ACHN (cell line): ENCODE measurements at places on chromosomes 3 and 15.

GRCh38 chr3:171711461-171712170 lies 98.7 kb downstream of the PLD1 start:
- no peak for DNase-seq

DNA sequence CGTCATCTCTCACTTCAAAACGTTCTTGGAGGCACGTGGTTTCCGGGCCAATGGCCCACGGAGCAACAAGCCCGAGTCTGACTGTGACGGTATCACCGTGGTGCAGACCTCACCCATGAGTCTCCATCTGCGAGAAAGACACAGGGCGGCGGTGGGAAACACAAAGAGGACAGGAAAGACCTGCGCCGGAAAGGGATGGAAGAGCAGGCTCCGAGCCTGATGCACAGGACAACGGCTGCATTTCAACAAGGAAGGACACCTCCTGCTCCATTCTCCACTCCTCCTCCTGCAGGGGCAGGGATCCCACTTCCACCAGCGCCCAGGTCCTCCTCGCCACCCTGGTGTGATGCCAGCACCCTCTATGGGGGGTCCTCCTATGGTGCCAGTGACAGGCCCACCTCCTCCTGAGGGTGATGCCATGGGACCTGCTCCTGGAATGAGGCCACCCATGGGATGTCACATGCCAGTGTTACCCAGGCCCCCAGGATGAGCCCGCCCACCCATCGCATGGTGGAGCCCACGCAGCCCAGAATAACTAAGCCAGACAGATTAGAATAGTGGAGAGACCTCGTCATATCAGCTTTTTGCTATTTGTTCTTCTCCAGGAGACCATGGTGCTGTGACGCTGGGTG lies 73.0 kb upstream of the PCSK6 start:
- no peak for DNase-seq

DNA sequence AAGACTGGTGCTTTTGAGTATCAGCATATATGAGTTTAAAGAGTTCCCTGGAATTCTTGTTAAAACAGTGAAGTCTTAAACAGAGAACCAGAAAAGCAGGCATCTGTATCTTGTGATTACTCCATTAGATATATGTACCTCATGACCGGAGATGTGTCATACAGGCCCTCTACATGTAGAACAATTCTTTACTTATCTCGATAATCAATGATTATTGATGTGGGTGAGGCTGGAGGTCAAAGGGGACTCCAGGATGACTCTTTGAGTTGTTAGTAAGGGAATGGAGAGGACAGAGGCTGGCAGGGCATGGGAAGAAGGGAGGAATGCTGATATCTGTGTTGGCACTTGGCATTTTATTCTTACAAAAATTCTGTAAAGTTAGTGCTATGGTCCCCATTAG lies 155.7 kb downstream of the GAP43 start:
- DNase-seq, result no peak

GRCh38 chr3:151686257-151686656 lies 47.5 kb upstream of the AADACL2 start:
- no peak for DNase-seq

GRCh38 chr3:117556646-117557407 lies 847.2 kb downstream of the TUSC7 start:
- no peak for DNase-seq

DNA sequence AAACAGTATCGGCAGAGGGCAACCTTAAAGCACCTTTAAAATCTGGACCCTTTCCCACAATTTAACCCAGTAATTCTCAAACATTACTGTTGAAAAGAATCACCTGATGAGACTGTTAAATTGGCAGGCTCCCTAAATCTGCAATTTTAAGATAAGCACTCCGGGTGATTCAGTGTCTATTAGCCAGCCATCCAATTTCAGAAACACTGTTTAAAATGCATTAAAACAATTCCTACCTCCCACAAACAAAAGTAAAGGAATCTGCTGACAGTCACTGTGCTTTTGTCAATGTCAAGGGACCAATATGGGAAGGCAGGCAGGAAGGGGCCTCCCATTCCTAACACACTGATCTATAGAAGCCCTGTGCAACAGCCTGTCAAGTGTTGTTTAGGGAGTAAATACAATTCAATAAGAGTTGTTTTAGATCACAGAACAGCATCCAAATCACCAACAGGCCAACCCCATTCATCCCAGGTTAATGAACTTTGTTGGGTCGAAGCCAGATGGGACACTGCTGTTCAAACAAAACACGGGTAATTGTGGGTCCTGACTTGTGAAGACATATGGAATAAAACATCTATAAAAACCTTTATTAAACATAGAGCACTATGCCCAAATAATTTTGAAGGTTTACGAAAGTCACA lies 21.4 kb downstream of the SIAH2 start:
- DNase-seq, result no peak
